Ascending aorta (tissue), 2 donors: ENCODE measurements at places on chromosomes 6 and 20. TPM values are rescaled to one million over a fixed set of nuclear protein-coding genes. Genes with fewer than 3 reads are reported as not detected.

DNA sequence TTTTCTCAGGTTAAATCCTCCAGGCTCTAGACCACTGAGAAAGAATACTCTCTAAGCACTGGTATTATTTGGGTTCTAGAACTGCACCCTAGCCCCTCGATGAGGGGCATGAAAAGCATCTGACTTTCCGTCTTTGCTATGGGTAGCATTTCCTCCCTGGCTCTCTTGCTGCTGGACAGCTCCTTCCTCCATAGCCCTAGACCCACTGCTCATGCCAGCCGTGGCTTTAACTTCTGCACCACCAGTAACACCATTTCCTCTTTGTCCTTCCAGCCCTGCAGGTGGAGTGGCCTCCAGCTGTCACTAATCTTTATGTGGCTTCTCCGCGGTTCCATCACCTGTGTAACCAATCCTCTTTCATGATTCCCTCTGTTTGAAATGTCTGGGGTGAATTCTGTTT lies 194.9 kb downstream of the SCP2D1 start:
- DNase-seq, result no peak
- H3K27ac ChIP-seq, result no peak overlapping the region
- no peak overlapping the region for H3K4me3 ChIP-seq
- H3K4me1 ChIP-seq, result no peaks in the 10 kb centered on the region

DNA sequence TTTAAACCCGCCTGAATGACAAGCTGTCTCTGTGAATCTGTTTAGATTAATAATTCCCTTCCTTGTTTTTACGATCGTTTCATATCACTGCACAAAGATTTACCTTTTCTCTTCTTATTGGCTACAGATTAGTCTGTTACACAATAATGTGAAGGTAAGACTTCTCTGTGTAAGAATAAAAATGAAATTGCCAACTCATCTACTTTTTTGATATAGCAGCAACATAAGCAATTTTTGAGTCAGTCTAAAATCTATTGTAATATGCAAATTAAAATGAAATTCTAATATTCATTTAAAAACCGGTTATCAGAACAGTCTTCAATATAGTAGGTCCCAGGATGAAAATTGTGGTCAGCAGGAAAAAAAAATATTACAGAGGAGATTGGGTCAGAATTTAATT lies 155.2 kb downstream of the DOK5 start:
- H3K27me3 ChIP-seq, result no peaks in the 10 kb centered on the region
- H3K27ac ChIP-seq, result no peak overlapping the region
- H3K4me1 ChIP-seq, result no peaks in the 10 kb centered on the region
- no peak overlapping the region for H3K4me3 ChIP-seq
- no peaks in the 10 kb centered on the region for H3K36me3 ChIP-seq

DNA sequence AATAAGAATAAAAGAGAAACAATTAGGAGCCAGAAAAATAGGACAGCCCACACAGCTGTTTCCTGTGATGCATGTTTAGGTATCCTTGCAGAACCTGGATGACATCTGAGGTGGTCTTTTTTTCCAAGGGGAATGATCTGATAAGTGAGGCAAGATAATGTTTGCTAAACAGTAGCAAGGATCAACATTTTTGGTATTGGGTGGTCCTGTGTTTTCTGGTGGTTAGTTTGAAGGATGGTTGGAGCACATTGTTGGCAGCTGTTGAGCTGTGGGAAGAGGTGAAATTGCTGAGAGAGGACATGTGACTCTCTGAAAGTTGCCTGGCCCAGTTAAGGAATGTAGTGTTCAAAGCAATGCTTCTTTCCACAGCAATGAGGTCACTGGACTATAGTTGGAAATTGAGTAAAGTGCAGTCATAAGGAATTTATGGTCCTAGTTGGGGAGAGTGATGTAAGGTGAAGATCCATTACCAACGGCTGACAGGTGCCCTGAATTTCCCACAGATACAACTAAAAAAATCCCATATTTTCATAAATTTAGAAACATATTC lies 270.2 kb upstream of the IMPG1 start:
- no peak for DNase-seq
- H3K4me3 ChIP-seq, result no peak overlapping the region
- no peak overlapping the region for H3K27ac ChIP-seq
- H3K4me1 ChIP-seq, result no peaks in the 10 kb centered on the region

GRCh38 chr6:139764498-139764986 lies 390.1 kb upstream of the CITED2 start:
- H3K36me3 ChIP-seq, result no peaks in the 10 kb centered on the region
- peaks cover 3% of the 10 kb centered on the region for H3K4me1 ChIP-seq
- H3K27ac ChIP-seq, result peak overlapping the region; percentile 80
- peak overlapping the region; percentile 7 for H3K4me3 ChIP-seq

- H3K27ac ChIP-seq, result peak overlapping the region; percentile 46
- H3K4me3 ChIP-seq, result no peak overlapping the region
- H3K27me3 ChIP-seq, result no peaks in the 10 kb centered on the region
- H3K36me3 ChIP-seq, result peaks cover 20% of the 10 kb centered on the region
- DNase-seq, result no peak
These were observed 57.4 kb downstream of the B4GALT5 start for GRCh38 chr20:49656304-49656703.

GRCh38 chr20:33229843-33230242 lies 6.0 kb upstream of the BPIFA1 start:
- DNase-seq, result no peak
- H3K36me3 ChIP-seq, result no peaks in the 10 kb centered on the region
- H3K4me1 ChIP-seq, result no peaks in the 10 kb centered on the region
- H3K4me3 ChIP-seq, result no peak overlapping the region
- no peaks in the 10 kb centered on the region for H3K27me3 ChIP-seq
- H3K27ac ChIP-seq, result no peak overlapping the region

DNA sequence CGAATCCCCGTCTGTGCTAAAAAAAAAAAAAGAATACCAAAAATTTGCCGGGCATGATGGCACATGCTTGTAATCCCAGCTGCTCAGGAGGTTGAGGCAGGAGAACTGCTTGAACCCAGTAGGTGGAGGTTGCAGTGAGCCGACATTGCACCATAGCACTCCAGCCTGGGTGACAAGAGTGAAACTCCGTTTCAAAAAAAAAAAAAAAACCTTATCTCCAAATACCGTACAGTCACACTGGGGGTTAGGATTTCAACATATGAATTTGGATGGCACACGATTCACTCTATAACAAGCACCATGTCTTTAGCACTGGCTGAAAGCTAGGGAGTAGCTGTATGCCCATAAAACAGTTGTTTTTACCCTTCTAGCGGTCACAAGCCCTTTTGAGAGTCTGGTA lies 3.8 kb downstream of the SMIM13 start:
- H3K27ac ChIP-seq, result no peak overlapping the region
- no peaks in the 10 kb centered on the region for H3K36me3 ChIP-seq
- no peaks in the 10 kb centered on the region for H3K27me3 ChIP-seq
- DNase-seq, result no peak
- H3K4me1 ChIP-seq, result no peaks in the 10 kb centered on the region

GRCh38 chr20:61852268-61853072 lies 213.2 kb downstream of the TAF4 start:
- H3K27me3 ChIP-seq, result no peaks in the 10 kb centered on the region
- no peak for DNase-seq
- H3K4me3 ChIP-seq, result no peak overlapping the region
- H3K4me1 ChIP-seq, result no peaks in the 10 kb centered on the region

DNA sequence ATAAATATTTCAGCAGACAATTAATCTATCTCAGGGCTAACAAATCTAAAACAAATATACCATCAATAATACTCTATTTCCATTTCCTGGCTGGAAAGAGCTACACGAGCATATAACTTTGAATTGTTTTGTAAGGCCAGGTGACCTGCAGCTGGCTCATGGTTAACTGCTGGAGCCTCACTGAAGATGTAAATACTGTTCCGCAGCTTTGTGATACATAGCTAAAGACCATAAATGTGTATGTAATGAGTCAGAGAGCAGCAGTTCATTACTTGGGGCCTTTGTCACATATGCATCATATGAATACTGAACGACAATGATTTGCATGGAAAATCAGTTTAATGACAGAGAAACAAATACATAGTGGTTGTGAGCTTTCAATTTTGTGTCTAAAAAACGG lies 109.4 kb upstream of the CCN2 start:
- no peaks in the 10 kb centered on the region for H3K4me1 ChIP-seq
- no peak overlapping the region for H3K27ac ChIP-seq
- no peak overlapping the region for H3K4me3 ChIP-seq
- DNase-seq, result no peak
- no peaks in the 10 kb centered on the region for H3K27me3 ChIP-seq

- H3K27ac ChIP-seq, result peak overlapping the region; percentile 80
- peak overlapping the region; percentile 99 for H3K4me3 ChIP-seq
- no peaks in the 10 kb centered on the region for H3K36me3 ChIP-seq
- DNase-seq, result no peak
- H3K4me1 ChIP-seq, result peaks cover 8% of the 10 kb centered on the region
- no peaks in the 10 kb centered on the region for H3K27me3 ChIP-seq
These were observed 432 bp upstream of the PSMF1 start for GRCh38 chr20:1118004-1118335.

DNA sequence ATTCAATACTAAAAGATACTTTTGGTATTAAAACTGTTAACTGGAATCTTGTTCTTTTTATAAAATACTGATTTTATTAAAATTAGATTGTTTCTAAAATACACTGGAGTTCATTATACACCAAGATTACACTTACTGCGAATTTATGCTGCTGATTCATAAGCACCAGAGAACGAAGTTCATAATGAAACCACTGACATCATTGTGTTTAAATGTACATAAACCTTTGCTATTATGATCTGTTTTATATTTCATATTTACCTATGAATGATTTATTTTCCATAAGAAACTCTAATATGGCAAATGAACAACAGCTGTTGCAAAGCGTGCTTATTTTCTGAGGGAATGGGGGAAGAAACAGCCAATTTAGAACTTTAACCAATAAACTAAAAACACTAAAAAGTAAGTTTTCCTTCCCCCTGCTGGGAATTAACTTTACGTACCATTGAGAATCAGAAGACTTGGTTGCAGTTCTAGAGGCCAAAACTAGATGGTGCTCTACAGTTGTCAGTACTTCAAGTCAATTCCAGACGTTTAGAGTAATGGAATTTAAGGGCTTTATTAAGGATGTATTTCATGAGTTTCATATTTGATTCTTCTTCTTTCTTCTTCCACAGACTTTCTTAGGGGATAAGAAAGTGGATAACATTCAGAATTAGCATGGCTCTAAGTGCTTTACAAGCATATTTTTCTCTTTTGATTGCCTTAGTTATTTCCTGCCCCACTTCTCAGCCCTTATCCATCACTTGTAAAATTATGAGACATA lies 30.8 kb upstream of the COL19A1 start:
- DNase-seq, result no peak
- H3K27ac ChIP-seq, result no peak overlapping the region
- no peaks in the 10 kb centered on the region for H3K4me1 ChIP-seq

DNA sequence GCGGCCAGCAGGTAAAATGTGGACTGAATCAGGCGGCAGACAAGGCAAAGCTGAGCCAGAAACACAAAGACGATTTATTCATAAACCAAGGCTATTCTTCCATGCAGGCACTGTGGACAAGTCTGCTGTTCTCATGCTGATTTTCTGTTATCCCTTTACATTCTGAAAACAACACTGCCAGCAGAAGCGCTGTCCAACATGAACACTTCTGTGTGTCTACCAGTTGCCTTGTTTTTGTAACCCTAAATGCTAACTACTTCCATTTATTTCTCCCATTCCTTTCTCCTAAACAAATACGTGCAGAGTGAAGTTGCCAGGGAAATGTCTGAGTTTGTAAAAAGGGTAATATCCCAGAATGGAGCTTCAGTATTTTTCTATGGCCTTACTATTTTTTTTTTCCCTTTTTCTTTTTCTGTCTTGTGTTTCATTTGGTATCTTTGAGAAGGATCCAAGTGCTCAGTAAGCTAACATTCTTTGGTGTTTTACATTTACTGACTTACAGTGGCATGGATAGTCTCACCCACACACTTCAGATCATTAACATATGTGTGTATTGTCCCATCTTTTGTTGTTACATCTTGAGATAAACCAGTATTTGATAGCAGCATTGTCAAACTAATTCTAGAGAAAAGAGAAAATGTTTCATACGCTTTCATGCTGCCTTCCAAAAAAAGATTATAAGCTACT lies 1308.9 kb upstream of the MAP3K7 start:
- DNase-seq, result no peak
- no peaks in the 10 kb centered on the region for H3K36me3 ChIP-seq
- no peaks in the 10 kb centered on the region for H3K27me3 ChIP-seq
- H3K4me1 ChIP-seq, result no peaks in the 10 kb centered on the region
- H3K4me3 ChIP-seq, result no peak overlapping the region
- H3K27ac ChIP-seq, result no peak overlapping the region

- peaks cover 26% of the 10 kb centered on the region for H3K4me1 ChIP-seq
- no peak for DNase-seq
- no peaks in the 10 kb centered on the region for H3K36me3 ChIP-seq
These were observed 31.9 kb upstream of the SYNCRIP start for GRCh38 chr6:85674604-85675003.

DNA sequence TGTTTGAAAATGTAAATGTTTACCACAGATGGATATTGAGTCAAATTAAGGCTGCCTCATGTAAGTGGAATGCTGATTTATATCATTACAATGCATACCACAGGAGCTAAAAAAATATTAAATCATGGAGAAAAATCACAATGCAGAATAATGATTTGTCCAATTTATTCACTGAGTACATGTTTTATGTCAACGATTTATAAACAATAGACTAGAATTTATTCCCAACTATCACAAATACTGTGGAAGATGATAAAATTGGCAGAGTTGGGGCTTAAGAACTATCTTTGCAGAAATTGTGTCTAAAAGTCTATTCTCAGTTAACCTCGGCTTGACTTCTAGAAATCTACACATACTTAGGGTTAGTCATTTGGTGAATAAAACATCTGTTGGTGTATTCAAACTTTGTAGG lies 472.1 kb upstream of the MARCKS start:
- H3K36me3 ChIP-seq, result no peaks in the 10 kb centered on the region
- no peaks in the 10 kb centered on the region for H3K4me1 ChIP-seq
- DNase-seq, result no peak
- H3K27me3 ChIP-seq, result no peaks in the 10 kb centered on the region
- no peak overlapping the region for H3K4me3 ChIP-seq

- H3K27ac ChIP-seq, result no peak overlapping the region
- H3K36me3 ChIP-seq, result no peaks in the 10 kb centered on the region
- H3K27me3 ChIP-seq, result no peaks in the 10 kb centered on the region
- H3K4me1 ChIP-seq, result peaks cover 8% of the 10 kb centered on the region
These were observed 170.0 kb downstream of the MOXD1 start for GRCh38 chr6:132231121-132231884.

GRCh38 chr6:37102299-37103168 lies 67.4 kb upstream of the PIM1 start:
- no peaks in the 10 kb centered on the region for H3K27me3 ChIP-seq
- peak; percentile 96 for DNase-seq
- H3K27ac ChIP-seq, result peak overlapping the region; percentile 70
- H3K4me3 ChIP-seq, result peak overlapping the region; percentile 62
- peaks cover 11% of the 10 kb centered on the region for H3K4me1 ChIP-seq

Gene ANKRD66
- total RNA-seq, result not detected

Gene SLC32A1
- total RNA-seq, result not detected

Gene PSMB1
- total RNA-seq, result 120 TPM

Gene LIN28B
- total RNA-seq, result not detected

Gene SSTR4
- not detected for total RNA-seq

Gene PDYN
- total RNA-seq, result not detected

Gene EPM2A
- total RNA-seq, result 7.6 TPM
